Activated T-helper 1 cell treated with anti-CD3 and anti-CD28 coated beads, Interleukin-12 subunit alpha, Interleukin-12 subunit beta, Interleukin-2, Interleukin-4 antibody, amounts not matched to agents 30 ng/mL and 10 ng/mL and 1 ng/mL, durations not matched to agents 14 hours and 24 hours and 36 hours (primary cell): ENCODE measurements at places on chromosomes 4 and X. TPM values are rescaled to one million over a fixed set of nuclear protein-coding genes. Genes with fewer than 3 reads are reported as not detected.

DNA sequence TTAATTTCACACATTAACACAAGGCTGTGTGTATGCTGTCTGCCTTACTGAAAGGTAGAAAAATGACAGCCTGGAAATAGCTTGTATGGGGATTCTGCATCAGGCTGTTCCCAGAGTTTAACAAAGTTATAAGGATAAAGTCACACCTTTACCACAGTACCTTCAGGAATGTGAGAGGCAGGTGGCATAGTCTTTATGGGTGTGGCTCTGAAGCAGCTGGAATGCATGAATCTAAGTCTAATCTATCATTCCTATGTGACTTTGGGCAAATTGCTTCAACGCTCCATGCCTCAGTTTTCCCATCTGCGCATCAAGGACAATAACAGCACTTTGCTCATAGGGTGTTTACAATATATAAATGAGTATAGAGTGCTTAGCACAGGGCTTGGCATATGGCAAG, 84.2 kb upstream of the EGFL6 start:
- no peak for DNase-seq

GRCh38 chr4:56633486-56633885, 47.6 kb downstream of the HOPX start:
- no peak for DNase-seq

GRCh38 chrX:15116900-15117299, 153.0 kb downstream of the ASB9 start:
- DNase-seq, result no peak

- DNase-seq, result no peak
Observed at GRCh38 chr4:145820407-145820806, 118.2 kb downstream of the ZNF827 start.

FGF2 gene
- total RNA-seq, result 17.8 and 19.9 TPM in 2 replicates
